ENCODE measurements at places on chromosomes 12 and 14. TPM values are rescaled to one million over a fixed set of nuclear protein-coding genes. Genes with fewer than 3 reads are reported as not detected.

Gene DNAH10
- polyA plus RNA-seq: not detected

Gene MYH6
- polyA plus RNA-seq: not detected

Gene OLR1
- not detected for polyA plus RNA-seq

Gene ESPL1
- not detected for polyA plus RNA-seq

Gene CALM1
- 3,107 TPM for polyA plus RNA-seq

Gene ACSM4
- not detected for polyA plus RNA-seq

Gene P2RX2
- not detected for polyA plus RNA-seq

Gene TSPAN19
- polyA plus RNA-seq: not detected

Gene CCDC196
- not detected for polyA plus RNA-seq

Gene SMIM41
- polyA plus RNA-seq: not detected

Gene MYF6
- not detected for polyA plus RNA-seq

Gene FERMT2
- polyA plus RNA-seq: 0.51 TPM

Gene CPNE6
- polyA plus RNA-seq: not detected

Gene NID2
- 0.30 TPM for polyA plus RNA-seq
